ENCODE measurements at places on chromosomes 6 and 20.

DNA sequence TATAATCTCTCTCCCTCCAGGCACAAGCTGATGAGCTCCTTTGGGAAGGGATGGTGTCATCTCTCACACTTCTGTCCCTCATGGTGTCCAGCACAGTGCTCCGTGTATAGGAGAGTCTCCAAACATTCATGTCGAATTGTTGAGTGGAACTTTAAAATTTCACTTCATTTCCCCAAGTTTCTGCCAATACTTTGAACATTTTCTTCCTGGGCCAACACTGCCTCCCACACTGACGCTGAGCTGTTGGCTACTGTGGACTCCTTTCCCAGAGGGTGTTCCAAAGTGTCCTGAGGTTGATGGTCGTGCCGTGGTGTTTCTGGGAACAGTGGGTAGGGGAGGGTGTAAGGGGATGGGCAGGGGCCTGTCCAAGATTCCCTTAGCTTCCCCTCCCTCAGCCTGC, 122.7 kb downstream of the TIAM2 start:
- DNase-seq = no peak

DNA sequence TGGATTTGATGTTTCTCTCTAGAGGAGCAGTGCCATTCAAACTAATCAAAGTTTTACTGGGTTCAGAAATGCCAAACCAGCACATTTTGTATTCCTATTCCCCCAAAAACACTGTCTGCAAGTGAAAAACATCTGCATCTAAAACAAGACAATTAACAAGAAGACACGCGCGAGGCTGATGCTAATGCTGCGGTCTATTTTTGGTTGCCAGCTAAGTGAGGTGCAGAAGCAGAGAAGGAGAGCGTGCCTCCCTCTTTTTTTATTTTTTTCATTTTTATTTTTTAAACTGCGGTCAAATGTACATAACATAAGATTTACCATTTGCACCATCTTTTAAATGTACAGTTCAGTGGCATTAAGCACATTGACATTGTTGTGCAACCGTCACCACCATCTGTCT, 641.1 kb downstream of the DHX35 start:
- no peak for DNase-seq

- no peak for DNase-seq
Observed at GRCh38 chr6:105781915-105782314, 304.2 kb upstream of the PRDM1 start.

- no peak for DNase-seq
Observed at GRCh38 chr6:22247916-22248482, 48.8 kb downstream of the PRL start.

GRCh38 chr20:17767624-17768023, 67.9 kb downstream of the BANF2 start:
- no peak for DNase-seq

DNA sequence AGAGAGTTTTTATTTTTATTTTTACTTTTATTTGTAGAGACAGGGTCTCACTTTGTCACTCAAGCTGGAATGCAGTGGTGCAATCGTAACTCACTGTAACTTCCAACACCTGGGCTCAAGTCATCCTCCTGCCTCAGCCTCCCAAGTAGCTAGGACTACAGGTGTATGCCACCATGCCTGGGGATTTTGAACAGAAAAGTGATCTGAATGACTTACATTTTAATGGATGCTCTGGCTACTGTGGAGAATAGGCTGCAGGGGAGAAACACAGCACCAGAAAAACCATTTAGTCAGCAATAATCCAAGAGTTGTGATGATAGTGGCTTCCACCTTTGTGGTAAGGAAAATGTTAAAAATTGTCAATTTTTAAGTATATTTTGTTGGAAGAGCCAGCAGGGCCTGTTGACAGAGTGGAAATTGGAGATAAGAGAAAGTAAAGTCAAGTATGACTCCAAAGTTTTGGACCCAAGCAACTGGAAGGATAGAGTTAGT, 106.0 kb upstream of the LOC128125822 start:
- no peak for DNase-seq

DNA sequence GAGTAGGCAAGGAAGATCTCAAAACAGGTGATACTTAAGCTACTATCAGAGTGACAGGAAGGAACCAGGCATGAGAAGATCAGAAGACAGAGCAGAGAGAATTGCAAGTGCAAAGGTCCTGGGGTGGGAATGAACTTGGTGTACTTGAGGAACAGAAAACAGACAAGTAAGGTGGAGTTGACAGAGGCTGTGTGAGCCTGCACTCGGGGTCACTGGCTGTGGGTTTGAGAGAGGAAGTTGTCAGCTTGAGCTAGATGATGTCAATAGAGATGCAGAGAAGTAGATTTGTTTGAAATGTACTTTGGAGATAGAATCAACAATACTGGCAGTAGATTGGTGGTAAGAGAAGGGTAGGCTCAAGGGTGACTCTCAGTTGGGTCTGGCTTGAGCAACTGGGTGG, 209.5 kb downstream of the CLIC5 start:
- DNase-seq = no peak

DNA sequence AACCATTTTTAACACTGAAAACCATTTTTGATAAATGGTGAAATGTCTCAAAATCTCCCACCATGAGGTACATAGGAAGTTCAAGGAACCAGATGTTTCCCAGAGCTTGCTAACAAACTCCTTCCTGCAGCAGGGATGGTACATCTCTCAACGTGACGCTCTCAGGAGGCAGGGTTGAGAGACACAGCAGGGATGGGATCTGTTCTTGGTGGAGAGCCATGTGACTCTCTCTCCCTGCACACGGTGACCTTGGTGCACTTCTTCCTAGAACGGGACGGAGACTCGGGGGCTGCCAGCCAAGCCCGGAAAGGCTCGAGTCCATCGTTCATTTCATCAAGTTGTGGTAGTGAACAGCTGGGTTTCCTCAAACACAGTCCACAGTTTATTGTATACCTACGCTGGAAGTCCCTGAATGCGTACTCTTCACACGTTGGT, 94.2 kb downstream of the FAM50B start:
- DNase-seq = peak; percentile 92

DNA sequence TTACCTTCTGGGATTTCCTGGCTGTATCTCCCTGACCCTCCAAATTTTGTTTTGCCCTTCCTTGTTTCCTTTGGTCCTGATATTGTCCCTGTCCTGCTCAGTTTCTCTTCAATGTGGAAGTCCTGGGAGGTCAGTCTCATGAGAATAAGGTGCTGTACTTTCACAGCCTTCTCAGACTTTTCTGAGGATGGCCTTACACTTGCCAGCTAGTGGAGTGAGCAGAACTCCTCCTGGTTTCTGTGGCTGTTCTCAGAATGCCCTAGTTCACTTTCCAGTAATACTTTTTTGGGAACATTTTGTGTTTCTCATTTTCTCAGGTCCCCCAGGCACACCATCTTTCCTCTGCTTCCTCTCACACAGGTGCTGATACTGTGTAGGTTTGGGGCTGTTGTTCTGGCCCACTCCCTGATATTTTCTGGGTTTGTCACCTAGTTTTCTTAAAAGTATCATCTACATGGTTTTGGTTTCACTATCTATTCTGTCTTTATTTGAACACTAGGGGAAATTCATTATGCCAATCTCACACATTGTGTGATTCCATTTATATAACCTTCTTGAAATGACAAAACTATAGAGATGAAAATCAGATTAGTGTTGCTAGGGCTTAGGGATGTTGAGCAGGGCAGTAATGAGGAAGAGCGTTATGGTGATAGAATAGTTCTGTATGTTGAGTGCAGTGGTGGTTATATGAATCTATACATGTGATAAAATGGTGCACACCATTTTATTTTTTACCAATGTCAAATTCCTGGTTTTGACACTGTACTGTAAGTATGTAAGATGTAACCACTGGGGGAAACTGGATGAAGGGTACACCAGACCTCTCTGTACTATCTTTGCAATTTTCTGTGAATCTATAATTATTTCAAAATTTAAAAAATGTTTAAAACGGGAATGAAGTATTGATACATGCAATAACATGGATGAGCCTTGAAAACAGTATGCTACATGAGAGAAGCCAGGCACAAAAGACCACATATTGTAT, 27.2 kb upstream of the BRPF3 start:
- DNase-seq = no peak

DNA sequence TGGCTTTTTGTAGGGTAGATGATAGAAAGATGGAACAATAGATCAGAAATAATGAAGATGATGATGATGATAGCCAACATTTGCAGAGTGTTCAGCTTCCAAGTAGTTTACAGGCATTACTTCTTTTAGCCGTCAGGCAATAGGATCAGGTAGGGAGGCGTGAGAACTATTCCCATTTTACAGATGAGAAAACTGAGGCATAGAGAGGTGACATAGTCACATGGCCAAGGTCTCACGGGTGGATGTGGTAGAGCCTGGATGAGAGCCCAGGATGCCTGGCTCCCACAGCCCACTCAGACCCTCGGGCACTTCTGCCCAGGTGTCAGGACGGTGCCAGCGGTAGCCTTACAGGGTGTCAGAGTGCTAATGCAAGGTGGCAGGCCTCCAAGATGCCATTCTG, 26.0 kb upstream of the TM9SF4 start:
- no peak for DNase-seq

- DNase-seq = peak; percentile 35
Observed at GRCh38 chr6:54291738-54292137, 16.5 kb upstream of the TINAG start.

DNA sequence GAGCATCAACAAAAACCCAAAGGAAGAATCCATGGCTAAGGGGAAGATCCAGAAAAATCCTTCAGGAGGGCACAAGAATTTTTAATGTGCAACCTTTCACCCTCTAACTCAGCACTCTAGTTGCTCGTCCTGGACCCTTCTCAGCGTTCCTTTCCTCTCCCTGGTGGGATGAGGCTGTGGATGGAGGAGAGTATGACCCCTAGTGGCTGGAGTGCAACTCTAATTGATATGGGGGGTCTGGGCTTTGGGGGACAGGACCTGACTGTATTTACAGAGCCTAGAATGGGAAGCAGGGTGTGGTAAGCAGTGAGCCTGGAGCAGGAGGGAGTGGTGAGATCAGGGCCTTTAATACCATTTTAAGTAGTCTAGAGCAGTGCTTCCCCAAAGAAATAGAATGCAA, 83.9 kb upstream of the CEP85L start:
- no peak for DNase-seq

- DNase-seq = no peak
Observed at GRCh38 chr20:36836591-36837269, 39.2 kb upstream of the TLDC2 start.

DNA sequence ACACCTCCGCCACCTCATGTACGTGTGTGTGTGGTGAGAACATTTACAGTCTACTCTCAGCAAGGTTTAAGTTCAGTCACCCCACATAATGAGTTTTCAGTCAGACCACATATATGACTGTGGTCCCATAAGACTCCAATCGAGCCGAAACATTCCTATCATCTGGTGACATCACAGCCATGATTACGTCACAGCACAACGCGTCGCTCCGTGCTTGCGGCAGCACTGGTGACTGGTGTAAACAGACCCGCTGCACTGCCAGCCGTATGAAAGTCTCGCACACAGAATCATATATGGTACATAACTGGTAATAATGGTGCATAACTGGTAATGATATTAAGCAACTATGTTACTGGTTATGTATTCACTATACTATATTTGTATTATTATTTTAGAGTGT, 150.7 kb downstream of the DLL1 start:
- DNase-seq = no peak

DNA sequence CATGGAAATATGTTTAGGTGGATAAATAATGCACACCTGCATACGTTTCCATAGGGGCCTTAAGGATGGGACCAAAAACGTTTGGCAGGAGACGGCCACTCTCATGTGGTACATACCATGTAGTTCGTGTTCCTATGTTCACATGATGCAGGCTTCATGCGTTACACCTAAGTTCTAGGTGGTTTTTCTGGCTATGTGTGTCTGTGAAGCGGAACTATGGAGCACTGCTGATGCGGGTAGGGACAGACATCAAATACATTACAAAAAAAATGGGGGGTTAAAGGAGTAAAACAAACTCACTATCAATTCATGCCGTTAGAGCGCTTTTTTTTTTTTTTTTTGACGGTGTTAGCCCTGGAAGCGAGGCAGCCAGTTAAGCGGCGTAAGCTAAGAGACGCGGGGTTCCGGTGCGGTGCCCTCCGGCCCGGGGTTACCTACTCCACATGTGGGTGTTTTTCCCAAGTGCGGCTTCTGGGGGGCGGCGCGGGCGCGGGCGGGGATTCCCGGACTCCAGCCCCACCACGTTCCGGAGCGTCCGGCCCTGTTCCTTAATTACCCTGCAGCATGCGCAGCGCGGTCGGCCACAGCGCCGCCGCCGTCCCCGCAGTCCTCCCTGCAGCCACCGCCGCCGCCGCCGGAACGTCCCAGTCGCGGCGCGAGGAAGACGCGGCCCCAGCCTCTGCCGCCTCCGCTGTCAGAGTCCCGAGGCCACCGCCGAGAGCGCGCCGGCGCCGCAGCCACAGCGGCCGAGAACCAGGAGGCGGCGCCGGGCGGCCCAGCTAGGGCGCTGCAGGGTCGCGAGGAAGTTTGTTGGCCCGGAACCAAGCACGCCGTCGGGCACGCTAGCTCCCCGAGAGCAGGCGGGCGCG, 648 bp downstream of the COL19A1 start:
- DNase-seq = no peak

DNA sequence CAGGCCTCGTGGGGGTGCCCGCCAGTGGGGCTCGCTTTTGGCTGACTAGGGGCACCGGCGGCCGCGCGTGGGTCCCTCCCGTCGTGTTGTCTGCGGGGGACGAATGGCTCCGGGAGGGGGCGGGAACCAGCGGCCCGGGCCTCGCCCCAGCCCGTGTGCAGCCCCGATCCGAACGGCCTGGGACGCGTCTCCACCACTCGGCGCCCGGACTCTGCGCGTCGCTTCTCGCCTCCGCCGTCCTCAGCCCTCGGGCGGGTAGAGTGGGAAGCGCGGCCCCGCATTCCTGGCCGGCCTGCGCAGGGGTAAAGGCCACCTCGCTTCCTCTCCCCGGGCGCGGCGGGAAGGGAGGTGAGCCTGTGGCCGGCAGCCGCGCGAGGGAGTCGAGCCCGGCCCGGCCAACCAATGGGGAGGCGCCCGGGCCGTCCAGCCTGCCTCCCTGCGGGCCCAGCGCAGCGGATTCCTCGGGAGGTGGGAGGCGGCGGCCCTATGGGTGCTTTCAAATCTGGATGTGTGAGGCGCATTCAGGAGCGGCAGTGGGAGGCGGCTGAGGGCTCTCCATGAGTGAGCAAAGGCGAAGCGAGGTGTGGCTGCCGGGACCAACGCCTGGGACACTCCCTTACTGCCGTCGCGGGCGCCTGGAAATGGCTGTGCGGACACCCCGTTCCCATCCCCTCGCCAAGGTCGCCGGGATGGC, 1.1 kb upstream of the ZBTB46 start:
- DNase-seq = no peak

- no peak for DNase-seq
Observed at GRCh38 chr6:37889051-37889450, 69.5 kb downstream of the ZFAND3 start.

- no peak for DNase-seq
Observed at GRCh38 chr6:160344271-160344670, 3.9 kb upstream of the SLC22A3 start.

DNA sequence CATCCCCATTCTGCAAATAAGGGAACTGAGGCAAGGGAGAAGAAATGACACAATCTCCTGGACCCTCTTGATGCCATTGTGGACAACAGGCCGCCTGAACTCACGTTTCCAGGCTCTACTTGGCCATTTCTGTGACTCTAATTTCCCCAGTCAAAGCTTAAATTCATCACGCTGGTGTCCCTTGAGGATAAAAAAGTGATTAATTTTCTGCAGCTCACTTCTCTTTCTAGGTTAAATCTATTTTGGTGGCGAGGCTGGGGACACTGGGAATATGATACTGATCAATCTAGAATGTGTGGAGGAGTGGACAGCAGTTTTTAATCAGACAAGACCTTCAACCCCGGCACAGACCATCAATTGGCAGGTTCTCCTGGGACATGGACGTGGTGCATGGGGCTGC, 168.2 kb upstream of the SULF2 start:
- no peak for DNase-seq
